H54 (cell line): ENCODE measurements at places on chromosomes 2 and 18.

DNA sequence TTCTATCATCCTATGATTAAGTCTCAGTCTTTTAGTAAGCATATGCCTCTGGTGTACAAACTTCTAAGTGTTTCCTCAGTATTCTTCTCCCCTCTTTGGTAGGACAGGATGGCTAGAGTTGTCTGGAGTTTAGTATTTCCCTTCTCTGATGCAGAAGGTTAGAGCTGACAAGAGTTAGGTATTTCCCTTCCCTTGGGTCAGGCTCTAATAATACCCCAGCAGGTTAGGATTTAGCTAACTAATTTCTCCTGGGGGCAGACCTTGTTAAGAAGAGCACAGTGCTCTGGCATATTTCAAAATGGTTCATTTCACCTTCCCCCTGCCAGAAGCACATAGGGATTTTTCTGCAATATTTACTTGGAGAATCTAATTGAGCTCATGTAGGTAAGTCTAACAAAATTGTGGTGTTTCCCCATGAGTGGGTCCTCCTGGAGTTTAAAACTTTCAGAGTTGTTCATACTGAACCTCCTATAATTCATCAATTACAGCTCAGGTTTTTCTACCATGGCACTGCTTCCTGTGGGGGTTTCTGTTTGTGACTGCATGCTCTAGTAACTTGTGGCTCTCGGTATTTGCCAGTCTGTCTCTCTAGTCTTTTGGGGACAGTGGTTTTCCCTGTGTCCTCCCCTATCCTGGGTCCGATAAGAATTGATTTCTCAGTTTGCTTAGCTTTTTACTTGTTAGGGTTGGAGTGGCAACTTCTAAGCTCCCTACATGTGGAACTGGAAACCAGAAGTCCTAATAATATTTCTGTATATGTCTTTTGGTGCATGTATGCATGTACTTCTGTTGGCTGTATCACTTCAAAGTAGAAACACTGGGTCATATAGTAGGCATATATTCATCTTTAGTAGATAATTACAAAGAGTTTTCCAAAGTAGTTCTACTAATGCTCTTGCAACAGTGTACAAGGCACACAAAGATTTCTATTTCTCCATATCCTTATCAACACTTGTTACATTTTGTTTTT lies 77.7 kb downstream of the GDF7 start:
- no peak for DNase-seq

DNA sequence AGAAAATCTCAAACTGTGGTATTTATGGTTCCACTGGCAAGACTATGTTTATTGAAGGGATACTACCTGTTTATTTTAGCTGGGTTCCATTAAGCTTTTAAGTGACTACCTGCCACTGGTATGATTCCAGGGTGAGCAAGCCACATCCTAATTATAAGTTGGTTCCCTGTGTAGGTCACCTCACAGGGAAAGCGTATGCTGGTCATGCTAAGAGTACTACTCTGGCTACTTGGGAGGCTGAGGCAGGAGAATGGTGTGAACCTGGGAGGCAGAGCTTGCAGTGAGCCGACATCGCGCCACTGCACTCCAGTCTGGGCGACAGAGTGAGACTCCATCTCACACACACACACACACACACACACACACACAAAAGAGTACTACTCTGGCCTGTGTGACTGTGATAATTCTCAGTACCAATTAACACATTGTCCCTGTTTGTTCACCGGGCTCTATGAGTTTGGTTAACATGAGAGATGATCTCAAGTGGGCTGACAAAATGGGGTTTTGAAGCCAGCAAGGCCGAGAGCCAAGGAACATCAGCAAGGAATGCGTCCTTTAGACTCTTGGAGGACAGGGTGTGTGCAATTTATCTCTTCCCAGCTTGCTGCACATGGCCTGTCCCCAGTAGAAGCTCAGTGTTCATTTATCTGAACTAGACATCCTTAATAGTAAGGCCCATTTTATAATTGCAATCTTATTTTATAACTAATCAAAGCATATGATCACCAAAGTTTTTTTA lies 15.2 kb upstream of the ITSN2 start:
- DNase-seq, result no peak

DNA sequence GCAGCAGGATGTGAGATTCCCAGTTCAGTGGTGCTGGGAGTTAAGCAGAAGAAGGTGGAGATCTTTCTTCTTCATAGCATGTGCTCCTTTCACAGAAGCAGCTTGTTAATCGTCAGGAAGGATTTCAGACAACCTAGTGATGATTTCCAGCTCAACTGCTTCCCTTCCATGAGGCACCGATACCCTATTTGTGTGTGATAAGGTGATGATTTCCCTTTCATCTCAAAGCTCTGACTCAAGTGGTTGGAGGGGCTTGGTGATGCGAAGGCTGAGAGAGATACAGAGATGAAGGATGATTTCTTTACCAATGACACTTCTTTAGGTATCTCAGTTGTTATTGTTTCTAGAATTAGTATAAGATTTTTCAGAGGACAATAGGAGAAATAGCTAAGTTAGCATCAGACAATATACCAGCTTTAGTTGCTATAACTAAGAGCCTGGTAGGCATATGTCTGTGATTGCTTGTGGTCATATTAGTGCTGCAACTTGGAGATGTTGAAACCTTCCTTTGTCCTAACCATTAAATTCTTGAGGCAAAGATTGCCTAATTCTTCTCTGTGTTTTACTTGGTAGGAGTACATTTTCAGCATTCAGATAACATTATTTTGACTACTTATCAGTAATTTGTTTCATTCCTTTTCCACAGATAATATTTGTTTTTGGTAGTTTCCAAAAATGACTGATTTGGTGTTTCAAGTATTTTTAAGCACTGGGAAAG lies 111.3 kb downstream of the PLCL1 start:
- DNase-seq, result no peak

DNA sequence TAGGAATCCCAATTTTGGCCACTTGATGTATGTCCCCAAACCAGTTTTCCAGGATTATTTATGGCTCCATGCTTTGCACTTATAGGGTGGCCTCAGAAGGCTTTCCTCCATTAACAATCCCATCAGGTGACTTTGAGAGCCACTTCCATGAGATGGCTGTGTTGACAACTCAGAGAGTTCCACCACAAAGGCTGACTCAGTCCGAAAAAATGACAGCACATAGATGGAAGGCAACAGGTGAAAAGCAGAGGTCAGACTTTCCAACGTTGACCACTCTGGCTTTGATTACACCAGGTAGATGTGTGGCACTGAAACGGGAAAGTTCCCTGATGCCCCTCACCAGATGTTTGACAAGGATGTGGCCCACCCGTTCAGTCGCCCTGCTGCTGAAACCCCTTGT lies 431.4 kb upstream of the TNP1 start:
- no peak for DNase-seq

GRCh38 chr2:241673797-241674725 lies 12.6 kb downstream of the DTYMK start:
- peak; percentile 73 for DNase-seq

DNA sequence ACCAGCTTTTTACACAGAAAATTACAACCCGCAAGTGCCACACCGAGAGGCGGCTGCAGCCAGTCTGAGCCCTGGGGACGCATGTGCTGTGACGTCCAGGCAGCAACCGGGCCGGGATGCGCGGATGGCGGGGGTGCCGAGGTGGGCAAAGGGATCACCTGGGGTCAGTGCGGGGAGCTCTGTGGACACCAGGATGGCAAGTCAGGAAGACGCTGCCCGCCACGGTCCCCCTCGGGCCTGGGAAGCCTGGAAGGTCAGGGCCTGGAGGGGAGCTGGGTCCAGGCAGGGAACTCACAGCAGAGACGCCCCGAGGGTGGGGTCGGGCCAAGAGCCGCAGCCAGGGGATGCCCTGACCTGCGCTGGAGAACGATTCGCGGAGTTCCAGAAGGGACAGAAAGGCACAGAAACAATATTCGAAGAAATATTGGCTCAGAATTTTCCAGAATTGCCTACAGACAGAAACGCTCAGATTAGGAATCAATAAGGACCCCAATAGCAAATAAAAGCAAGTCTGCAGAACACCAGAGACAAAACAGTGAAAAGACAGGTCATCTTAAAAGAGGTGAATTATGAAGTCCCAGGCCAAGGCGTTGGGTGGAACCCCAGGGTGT lies 11.7 kb upstream of the KIF1A start:
- no peak for DNase-seq
